ENCODE measurements at places on chromosomes 5 and 9.

GRCh38 chr9:14136646-14137370 lies 177.1 kb downstream of the NFIB start:
- DNase-seq = no peak

DNA sequence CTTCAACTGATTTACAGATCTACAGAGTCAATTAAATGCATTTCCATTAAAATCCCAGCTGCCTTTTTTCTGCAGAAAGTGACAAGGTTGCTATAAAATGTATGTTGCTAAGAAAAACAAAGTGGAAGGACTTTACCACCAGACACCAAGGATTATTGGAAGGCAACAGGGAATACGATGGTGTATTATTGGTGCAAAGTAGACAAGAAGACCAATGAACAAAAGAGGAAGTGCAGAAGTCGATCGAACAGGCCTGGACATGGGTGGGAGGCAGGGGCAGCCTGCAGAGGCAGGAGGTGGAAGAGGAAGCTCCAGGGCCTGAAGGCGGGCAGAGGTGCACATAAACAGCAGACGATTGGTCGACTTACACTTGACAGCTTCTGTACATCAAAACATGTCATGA lies 10.6 kb upstream of the SLC6A19 start:
- DNase-seq = no peak

GRCh38 chr9:91572044-91572443 lies 148.4 kb upstream of the NFIL3 start:
- DNase-seq = no peak

GRCh38 chr5:1734271-1734907 lies 65.2 kb downstream of the MRPL36 start:
- no peak for DNase-seq

GRCh38 chr5:180090098-180090768 lies 18.7 kb upstream of the RNF130 start:
- DNase-seq = peak; percentile 70

DNA sequence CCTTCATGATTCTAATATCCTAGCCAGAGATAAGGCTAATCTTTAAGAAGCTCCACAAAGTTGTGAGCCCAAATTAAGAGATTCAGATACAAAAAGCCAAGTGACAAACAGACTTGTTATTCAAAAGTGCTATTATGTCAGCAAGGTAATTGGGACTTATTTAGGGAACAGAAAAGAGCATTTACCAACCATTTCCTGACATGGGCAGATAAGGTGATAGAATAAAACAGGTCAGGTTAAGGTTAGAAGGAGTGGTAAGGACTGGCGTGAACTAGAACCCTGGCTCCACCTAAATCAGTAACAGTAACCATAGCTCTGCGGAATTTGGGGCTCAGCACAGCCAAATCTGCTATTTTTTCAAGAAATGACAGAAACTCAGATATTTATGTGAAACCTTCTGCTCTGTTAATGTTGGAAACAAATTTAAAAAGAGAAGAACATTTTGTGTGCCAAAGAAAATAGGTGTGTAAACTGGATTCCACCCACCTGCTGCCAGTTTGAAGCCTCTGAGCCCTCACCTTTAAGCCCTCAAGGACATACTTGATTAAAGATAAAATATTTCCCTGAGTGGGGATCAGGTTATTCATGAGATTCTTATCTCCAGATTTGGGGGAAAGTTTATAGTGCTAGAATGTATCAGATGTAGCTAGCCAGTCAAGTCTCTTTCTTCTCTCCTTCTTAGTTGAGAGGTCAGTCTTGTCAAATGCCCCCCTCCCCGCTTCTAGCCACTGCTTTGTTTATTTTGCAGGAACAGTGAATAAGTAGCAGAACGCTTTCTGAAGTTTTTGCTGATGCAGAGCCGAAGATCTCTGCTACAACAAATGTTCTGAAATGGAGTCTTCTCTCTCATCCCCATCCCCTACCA lies 10.2 kb upstream of the ERMP1 start:
- no peak for DNase-seq

- no peak for DNase-seq
Measured at GRCh38 chr9:38424918-38425317, 664 bp upstream of the IGFBPL1 start.

GRCh38 chr5:122463221-122463620 lies 151.2 kb downstream of the SNCAIP start:
- DNase-seq = no peak

GRCh38 chr5:176609724-176610434 lies at the start of gene GPRIN1:
TSS of gene GPRIN1 (minus strand) at chr5:176610156. CDS start at chr5:176599834, 10,322 bp downstream.
- DNase-seq = peak; percentile 27

- no peak for DNase-seq
Measured at GRCh38 chr5:168422431-168422830, 63.8 kb upstream of the RARS1 start.

DNA sequence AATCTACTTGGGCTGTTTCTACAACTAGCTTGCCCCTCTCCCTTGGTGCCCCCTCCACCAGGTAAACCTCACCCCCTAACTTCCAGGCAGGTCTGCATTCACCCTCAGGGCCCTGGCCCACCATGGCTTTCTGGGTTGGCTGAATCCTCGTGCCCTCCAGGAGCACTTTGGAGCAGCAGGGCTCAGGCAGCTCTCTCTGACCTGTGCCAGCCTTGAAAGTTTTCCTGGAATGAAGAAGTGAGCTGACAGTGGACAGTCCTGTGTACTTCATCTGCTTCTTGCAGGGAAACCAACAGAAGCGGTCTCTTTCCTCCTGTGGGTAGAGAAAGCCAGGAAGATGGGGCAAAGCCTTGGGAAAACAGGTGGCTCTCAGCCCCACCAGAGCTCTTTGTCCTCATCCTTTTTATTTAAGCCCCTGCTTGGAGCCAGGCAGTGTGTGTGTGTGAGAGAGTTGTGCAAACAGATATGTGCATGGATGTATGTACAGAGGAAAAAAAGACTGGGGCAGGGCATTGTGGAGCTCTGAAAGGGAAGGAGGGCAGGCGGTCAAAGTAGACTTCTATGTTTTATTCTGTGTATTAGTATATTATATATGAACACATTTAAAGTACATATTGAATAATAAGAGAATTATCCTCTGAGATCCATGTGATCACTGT lies 62.3 kb upstream of the SPRY4 start:
- DNase-seq = no peak

DNA sequence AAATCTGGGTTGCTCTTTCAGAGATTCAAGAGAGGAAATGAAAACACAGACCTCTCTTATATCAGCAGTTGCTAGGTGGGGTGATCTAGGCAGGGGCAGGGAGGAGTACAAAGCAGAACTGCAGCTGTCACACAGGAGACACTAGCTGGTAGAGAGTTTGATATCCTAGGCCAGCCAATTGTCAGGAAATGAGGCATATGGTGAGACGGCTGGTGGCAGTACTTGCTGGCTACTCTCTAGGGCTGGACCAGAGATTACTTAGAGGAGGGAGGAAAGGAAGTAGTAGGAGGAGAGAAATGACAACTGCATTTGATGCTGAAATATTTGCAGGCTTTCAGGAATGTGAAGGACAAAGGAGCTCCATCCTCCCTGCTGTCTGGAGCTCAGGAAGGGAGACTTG lies 113.8 kb downstream of the TRIM32 start:
- no peak for DNase-seq

DNA sequence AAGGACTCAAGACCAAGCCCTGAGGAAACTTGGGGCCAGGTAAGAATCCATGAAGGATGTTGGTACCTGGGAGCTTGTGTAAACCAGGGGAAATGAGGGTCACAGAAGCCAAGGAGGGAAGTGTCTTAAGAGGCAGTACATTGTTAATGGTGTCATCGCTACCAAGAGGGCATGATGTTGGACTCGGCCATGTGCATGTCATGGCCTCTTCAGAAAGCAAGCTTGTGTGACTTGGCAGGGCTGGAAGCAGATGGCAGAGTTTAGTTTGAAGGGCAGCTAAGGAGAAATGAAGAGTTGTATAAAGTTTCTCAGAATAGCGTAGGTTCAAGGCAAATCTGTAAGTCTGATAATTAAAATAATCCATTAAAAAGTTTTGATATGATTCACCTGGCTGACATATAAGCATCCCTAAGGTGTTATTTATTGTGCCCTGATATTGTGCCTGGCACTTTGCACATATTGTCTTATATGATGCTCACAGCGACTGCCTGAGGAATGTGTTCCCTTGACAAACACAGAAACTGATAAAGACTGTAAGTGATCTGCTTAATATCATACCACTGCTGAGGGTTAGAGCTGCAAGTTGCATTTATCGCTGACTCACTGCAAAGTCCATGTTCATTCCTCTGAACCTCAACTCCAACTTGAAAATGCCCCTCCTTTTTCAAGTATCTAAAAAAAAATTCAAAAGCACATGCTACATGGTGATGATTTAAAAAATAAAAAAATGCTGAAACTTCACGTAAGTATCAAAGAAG lies 81.3 kb upstream of the PTPN3 start:
- DNase-seq = no peak

DNA sequence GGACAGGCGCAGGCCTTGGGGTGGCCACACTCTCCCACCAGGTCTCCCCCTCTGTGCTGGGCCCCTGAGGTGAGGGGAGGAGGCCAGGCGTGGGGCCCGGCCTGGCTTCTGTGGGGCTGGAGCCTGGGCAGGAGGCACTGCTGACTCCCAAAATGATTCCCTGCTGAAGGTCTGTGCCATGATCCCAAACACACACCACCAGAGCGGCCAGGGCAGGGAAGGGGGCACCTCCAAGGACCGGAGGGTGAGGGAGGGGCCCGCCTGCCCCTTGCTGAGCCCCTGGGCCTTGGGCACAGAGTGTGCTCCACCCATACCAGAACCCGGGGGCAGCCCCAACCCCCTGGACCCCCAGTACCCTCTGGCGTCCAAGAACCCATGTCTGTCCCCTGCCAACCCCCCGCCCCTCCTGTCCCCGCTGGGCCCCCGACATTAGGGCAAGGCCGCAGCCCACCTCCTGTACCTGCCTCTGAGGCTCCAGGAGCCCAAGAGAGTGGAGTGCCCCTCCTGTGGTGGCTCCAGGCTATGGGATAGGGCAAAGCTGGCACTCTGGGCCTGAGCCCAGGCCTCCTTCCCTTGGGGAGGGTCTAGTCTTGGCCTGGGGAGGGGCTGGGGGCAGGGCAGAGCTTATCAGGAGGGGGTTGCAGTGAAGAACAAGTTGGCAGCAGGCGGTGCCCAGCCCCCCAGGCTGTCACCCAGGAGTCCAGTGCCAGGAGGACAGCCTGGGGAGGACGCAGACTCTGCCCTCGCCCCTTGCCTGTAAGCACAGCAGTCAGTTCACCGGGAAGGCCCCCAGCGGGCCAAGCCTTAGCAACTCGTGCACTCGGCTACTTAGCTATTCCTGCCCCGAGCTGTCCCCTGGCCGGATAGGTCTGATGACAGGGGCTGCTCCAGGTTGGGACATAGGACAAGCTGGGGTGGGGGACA lies 2.6 kb upstream of the EGFL7 start:
- no peak for DNase-seq

DNA sequence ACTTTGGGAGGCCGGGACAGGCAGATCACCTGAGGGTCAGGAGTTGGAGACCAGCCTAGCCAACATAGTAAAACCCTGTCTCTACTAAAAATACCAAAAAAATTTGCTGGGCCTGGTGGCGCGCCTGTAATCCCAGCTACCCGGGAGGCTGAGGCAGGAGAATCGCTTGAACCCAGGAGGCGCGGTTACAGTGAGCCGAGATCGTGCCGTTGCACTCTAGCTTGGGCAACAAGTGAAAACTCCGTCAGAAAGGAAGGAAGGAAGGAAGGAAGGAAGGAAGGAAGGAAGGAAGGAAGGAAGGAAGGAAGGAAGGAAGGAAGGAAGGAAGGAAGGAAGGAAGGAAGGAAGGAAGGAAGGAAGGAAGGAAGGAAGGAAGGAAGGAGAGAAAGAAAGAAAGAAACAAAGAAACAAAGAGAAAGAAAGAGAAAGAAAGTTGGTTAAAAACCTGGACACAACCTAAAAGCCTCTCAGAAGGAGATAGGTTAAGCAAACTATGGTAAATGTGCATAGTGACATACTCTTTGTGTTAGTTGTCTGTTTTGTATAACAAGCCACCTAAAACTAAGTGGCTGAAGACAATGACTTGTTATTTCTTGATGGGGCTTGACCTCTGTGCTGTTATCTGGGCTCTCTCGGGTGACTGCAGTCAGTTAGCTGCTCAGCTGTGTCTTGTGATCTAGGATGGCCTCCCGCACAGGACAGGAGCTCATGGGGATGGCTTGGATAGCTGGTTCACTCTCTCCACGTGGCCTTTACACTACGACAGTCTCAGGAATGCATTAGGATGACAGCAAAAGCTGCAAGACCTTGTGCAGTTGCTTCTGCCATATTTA lies 8.0 kb upstream of the MYO10 start:
- no peak for DNase-seq

DNA sequence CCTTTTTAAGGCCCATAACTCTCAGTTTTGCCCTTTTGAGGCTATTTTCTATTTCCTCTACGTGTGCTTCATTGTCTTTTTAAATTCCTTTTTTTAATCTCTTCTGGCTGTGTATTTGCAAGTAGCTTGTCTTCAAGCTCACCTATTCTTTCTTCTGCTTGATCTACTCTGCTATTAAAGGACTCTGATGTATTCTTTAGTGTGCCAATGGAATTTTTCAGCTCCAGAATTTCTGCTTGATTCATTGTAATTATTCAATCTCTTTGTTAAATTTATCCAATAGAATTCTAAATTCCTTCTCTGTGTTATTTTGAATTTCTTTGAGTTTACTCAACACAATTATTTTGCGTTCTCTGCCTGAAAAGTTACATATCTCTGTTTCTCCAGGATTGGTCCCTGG lies 178.7 kb downstream of the FAM170A start:
- DNase-seq = no peak

GRCh38 chr5:172342918-172343317 lies 59.4 kb upstream of the UBTD2 start:
- DNase-seq = no peak

- DNase-seq = no peak
Measured at GRCh38 chr9:33120620-33121019, 44.1 kb upstream of the SMU1 start.

DNA sequence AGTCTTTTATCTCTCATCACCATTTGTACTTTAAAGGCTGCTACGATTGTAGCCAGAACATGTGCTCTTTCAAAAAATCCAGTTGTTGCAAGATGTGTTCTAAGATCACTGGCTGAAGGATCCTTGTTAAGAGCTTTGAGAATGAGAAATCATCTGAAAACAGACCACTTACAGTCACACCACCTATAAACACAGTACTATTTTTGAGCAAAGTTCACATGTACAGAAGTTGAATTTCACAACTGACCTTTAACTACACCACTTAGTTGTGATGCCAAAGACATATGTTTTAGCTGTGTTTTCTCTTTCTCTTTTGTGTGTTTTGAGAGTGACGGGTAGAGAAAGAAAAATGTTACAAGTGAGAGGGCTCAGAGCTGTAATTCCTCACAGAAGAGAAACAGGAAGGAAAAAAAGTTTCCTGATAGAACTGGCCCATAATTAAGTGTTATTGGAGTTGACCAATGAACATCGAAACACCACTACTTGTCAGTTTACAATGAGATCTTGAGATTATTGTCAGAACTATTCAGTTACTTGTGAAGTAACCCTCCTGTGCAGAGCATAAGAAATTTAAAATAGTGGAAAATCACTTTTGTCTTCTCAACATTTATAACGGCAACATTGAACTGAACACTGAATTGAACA lies 245.4 kb downstream of the MLLT3 start:
- DNase-seq = no peak

All from effector CD4-positive, alpha-beta T cell (primary cell).